ENCODE measurements at places on chromosomes 4 and X. TPM values are rescaled to one million over a fixed set of nuclear protein-coding genes. Genes with fewer than 3 reads are reported as not detected.

The HTN3 gene
- total RNA-seq: not detected

The MAGEC3 gene
- not detected for total RNA-seq

The SFRP2 gene
- total RNA-seq: not detected

The MSN gene
- 621 TPM for total RNA-seq

The S100P gene
- total RNA-seq: 37.1 TPM

The MUC7 gene
- total RNA-seq: not detected

The ZCCHC18 gene
- total RNA-seq: 0.48 TPM

Measured in T-helper 2 cell treated with Interferon-gamma antibody and Interleukin-4, amounts not matched to agents 100 ng/mL and 5 ng/mL, for 36 hours (primary cell).